Breast epithelium (tissue), 4 donors: ENCODE measurements at places on chromosomes 3 and 15. TPM values are rescaled to one million over a fixed set of nuclear protein-coding genes. Genes with fewer than 3 reads are reported as not detected.

DNA sequence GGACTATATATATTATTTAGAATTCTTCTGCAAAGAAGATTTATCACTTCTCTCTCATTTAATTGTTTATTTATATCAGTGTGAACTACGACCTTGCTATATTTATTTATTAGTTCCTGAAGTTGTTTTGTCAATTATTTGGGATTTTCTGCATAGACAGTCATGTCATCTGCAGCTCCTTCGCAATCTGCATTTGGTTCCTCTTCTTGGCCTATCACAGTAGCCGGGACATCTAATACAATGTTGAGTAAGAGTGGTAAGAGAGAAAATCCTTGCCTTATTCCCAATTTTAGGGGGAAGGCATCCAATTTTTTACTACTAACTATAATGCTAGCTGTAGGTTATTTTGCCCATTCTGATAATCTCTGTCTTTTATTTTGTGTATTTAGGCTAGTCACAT is 39.4 kb downstream of the FOXL2 start:
- no peak for DNase-seq

The ZNF80 gene
- not detected for total RNA-seq

GRCh38 chr3:159899166-159899565 is 89.5 kb upstream of the IL12A start:
- DNase-seq, result no peak

GRCh38 chr3:53941184-53941583 is 49.5 kb upstream of the SELENOK start:
- DNase-seq, result no peak

DNA sequence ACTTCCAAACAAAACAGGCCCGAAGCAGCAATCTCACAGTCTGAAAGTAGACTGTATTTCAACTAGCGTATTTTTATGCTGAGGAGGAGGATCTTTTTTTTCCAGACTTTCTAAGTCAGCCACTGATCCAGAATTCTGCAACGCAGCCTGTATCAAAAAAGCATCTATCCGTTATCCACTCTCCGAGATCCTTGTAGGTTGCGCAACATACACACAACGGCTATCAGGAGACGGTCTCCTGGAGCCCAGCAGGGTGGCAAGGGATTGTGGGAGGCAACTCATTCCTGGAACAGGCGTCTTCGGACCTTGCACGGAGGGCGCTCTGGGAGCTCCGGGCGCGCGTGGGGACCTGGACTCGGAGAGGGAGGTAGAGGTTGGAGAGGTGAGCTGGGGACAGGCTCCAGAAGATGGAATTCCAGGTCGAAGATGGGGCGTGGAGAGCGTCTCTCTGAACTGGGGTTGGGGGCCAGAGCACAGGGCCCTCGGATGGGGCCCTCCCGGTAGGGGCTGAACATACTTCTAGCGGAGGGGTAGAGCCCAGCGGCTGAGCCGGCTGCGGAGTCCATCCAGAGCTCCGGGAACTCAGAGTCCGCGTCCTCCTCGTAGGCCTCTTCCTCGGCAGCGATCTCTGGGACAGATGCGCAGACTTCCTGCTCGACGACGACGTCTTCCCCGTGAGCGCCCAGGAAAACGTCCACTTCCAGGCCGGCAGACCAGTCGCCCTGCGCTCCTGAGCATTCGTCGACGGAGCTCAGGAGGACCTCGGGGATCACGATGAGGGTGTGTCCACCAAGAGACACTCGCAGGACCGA is 932 bp downstream of the PRR23C start:
- no peak for DNase-seq

The LRRC31 gene
- 0.29 TPM for total RNA-seq

DNA sequence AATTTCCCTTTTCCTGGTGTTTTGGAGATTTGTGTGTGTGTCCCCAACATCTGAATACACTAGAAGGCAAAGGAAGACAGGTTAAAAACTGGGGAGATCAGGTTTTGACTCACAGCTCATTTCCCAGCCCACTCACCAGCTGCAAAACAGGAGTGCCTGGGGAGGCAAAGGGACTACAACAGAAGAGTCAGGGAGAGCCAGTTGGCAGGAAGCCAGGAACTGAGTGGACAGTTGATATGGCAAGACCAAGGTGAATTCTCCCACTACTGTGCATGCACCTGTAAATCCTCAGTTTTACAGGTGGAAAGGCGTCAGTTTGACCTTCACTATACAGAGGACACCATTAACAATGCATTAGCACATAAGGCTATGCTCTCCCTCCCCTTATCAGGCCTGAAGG is 901.5 kb upstream of the SEMA6D start:
- DNase-seq, result no peak

GRCh38 chr3:196159952-196160804 is 51.0 kb downstream of the ZDHHC19 start:
- no peak for DNase-seq

GRCh38 chr15:35206060-35206675 is 121.1 kb upstream of the NANOGP8 start:
- DNase-seq, result no peak

The CSPG5 gene
- 0.98 TPM for total RNA-seq

DNA sequence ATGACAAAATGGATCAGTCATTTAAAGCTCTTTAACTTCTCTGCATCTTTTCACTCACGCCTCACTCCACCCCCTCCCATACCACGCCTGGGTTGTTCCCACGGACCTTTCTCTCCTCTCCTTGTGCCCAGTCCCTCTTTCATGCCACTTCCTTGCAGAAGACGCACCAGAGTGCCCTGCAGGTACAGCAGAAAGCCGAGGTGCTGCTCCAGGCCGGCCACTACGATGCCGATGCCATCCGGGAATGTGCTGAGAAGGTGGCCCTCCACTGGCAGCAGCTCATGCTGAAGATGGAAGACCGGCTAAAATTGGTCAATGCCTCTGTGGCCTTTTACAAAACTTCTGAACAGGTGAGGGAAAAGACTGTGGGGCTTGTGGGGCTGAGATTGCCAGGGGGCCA is 296.1 kb upstream of the UMPS start:
- no peak for DNase-seq

The LRRIQ4 gene
- total RNA-seq, result 0.15 TPM

- no peak for DNase-seq
Measured at GRCh38 chr3:177604181-177604580, 406.9 kb upstream of the TBL1XR1 start.

GRCh38 chr15:63605036-63605435 is 7.8 kb downstream of the FBXL22 start:
- DNase-seq, result no peak

- no peak for DNase-seq
Measured at GRCh38 chr15:62976301-62976881, 66.2 kb upstream of the TPM1 start.

GRCh38 chr3:174270841-174271240 is 588.3 kb upstream of the NAALADL2 start:
- no peak for DNase-seq

DNA sequence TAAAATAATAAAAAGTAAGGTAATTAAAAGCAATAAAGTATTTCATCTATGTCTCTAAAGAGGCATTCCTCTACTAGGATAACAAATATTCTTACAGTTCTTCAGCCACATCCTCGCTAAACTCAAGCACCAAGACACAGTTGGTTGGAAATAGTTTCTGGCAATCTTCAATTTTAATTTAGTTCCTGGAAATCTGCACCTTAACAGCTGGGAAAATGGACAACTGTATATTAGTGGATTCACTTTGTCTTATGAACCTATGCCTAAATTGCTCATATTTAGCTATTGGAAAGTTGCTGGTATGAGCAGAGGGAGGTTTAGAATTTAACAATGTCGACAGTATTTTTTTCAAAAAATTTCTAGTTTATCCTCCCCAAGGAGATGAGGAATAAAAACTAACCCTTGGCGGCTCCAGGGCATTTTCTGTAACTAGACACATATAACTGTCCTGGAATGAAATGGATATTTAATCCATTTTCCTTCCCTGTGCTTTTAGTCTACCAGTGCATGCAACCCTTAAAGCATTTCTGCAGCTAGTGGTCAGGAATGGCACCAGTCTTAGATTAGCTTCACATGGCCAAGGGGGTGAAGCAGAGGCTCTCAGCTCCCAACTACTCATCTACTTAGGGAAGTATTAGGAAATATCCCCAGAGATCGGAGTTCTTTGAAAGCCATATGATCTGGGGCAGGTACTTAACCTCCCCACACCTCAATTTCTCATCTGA is 290.0 kb upstream of the THBS1 start:
- no peak for DNase-seq
